ENCODE measurements at places on chromosomes 7 and 10.

DNA sequence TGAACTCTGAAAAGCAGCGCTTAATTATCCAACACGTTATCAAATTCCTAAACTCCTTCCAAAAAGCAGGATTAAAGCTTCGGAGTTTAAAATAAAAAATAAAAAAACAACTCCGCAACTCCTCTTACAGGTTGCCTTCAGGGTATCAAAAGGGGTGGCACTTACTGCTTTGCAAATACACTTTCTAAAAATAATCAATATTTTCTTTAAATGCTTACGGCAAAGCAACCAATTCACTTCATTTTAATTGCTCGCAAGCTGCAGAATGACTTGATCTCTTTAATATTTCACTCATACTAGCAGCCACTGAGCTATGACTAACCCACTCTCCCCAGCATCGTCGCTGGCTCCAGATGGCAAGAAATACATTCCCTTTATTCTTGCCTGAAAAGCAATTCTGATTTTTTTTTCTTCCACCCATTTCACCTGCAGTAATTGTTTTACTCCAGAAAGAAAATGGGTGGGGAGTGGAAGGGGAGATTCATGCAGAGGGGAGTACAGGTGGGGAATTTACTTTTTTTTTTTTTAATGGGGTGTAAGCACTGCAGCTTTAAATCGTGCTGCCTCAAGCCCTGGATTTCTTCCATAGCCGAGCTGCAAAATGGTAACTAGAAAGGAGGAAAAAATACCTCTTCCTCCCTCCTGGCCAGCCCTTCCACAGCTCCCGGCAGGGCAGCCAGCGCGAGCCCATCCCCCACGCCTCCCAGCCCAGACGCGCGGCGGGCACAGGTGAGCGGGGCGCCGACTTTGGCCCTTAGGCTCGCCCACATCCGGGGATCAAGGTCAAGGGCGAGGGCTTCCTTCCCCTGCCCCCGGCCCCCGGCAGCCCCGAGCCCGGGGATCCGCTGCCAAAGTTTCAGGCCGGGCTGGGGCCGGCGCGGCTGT lies 54.2 kb upstream of the FHIP2A start:
- no peak for DNase-seq

DNA sequence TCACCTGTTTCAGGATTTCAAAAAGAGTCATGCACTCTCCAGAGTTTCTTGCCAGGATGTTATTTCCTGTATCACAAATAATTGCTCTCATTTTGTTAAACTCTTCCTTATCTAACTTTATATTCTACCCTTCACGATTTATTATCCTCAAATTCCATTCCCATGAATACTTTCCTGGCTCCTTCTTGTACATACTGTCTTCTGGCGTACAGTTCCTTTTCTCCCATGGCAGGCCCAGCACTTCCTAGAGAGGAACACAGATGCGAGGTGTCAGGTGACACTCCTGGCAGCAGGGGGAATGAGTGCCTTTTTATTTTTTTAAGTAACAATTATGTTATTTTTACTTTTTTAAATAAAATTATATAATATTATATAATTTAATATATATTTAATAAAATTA lies 411.9 kb downstream of the TFEC start:
- DNase-seq, result no peak

DNA sequence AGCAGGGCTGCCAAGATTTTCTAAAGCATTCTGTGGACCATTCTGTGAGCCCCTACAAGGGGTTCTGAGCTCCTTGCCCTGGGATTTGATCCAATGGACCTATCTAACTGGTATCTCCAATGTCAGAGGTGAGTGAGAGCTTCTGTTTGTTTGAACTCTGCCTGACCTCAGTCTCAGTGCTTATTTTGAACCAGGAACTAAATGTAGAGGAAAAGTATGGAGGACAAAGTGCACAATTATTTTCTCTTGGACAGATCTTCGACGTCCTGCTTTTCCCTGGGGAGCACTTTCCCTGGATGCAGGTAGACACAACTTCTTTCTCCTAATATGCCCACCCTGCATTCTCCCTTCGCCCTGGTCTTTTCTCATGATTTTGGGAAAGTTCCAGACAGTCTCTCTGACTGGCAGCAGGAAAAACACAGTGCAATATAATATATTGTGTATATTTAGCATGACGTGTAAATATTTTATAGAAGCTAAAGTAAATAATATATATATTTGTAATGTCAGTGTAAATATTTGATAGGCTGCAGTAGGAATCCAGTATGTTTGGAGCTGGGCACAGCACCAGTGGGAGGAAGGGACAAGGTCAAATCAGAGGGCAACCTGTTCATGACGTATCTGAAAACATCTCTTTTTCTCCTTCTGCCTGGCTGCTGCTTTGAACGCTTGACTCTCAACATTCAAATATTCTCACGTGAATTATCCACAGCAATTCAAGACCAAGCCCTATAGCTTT lies 184.0 kb upstream of the LYZL1 start:
- no peak for DNase-seq

GRCh38 chr10:73131913-73132686 lies 21.8 kb downstream of the NUDT13 start:
- no peak for DNase-seq

DNA sequence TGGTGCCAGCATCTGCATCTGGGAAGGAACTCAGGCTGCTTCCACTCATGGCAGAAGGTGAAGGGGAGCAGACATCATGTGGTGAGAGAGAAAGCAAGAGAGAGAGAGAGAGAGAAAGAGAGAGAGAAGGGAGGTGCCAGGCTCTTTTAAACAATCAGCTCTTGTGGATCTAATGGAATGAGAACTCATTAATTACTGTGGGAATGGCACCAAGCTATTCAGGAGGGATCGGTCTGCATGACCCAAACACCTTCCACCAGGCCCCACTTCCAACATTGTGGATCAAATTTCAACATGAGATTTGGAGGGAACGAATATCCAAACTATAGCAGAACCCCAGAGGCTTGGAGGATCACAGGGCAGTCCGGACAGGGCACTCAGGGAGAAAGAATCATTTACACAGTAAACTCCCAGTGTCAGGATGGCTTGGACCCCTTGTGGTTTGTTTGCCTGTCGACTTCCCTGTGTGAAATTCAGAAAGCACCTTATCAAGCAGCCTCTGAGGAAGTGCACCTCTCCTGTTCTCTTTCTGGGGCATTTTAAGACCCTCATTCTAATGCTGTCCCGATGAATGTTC lies 308.5 kb downstream of the REEP3 start:
- DNase-seq, result no peak

DNA sequence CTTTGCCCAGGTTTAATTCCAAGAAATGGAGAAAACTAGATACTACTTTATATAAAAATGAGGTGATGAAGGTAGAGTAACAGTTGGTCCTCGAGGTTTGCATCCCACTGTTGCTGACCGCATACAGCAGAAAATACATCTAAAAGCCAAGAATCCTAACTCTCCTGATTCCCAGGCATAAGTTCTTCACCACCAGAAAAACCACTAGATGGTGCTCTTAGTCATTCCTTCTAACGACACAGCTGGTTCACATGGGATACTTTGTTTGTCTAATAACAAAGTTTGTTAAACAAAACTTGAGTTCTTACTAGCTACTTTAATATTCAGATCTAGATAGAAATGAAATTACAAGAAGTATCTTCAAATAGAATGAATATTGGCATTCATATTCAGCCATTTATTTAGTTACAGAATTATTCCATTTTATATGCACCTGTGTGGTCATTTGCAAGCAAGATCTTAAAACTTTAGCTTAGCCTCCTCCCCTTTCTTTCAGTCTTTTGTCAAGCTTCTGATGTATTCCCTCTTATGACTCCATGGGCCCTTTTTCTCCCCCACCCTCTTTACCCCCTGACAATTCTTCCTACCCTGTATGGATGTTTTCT lies 54.1 kb upstream of the CYP26C1 start:
- DNase-seq, result no peak

DNA sequence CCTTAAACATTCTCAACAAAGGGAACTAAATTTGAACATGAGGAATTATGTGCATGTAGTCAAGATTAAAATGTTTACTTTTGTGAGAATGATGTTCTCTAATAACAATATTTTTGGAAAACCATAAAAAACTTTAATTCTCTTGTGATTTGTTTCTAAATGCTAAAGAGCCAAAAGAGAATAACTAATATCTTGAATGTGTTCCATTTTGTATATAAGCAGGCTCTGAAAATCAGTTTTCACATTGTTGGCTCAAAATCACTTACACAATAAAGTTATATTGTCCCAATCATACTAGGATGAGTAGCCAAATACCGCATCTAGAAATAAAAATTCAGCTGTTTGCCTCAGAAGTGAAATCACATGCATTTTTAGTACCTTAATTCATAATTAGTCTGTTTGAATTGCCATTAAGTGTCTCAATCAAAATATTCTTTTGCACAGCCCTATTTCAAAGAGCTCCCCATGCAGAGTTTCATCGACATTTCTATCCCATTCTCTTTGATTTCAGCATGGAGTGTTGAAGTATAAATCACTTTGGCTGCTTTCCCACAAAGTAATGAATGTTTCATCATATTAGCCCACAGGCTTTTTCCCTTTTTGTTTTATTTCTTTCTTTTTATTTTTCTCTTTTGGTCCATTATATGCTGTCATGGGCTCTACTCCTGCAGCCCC lies 420.3 kb upstream of the POM121L12 start:
- DNase-seq, result no peak

DNA sequence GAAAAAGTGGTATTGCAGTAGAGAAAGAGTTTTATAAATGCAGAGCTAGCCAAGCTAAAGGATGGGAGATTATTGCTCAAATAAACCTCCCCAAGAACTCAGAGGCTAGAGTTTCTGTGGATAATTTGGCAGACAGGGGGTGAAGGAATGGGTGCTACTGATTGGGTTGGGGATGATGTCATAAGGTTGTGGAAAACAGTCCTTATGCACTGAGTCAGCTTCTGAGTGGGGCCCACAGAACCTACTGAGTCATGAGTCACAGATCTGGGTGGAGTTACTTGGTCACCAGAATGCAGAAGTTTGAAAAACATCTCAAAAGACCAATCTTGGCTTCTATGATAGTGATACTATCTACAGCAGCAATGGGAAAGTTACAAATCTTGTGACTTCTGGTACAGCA lies 1146.7 kb downstream of the TYW1 start:
- DNase-seq, result no peak

DNA sequence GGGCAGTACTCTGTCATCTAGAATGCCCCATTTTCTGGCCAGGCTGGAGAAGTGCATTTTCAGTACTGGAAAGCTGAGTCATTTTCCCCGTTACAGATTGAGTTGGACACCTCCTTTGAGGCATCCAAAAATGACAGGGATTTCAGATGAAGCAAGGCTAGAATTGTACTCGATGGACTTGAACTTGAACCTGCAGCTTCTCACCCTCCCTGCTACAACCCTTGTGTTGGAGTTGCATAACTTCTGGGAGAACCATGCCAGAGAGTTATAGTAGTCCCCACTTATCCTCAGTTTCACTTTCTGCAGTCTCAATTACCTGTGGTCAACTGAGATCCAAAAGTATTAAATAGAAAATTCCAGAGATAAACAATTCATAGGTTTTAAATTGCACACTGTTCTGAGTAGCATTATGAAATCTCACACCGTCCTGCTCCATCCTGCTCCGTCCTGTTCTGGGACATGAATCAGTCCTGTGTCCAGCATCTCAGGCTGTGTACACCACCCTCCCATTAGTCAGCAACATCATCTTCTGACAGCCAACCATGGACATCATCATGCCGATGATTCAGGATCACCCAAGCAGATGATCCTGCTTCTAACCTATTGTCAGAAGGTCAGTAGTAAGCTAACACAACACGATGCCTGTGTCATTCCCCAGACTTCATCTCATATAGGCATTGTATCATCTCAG lies 363.7 kb downstream of the DPP6 start:
- no peak for DNase-seq
